Naive thymus-derived CD4-positive, alpha-beta T cell (primary cell): ENCODE measurements at places on chromosomes 5 and 9. TPM values are rescaled to one million over a fixed set of nuclear protein-coding genes. Genes with fewer than 3 reads are reported as not detected.

Gene RNF208
- total RNA-seq, result 0.85 TPM

Gene TPPP
- 0.08 TPM for total RNA-seq

Gene CACFD1
- total RNA-seq, result 3.1 TPM

Gene SH3TC2
- not detected for total RNA-seq

Gene CAMK4
- 357 TPM for total RNA-seq

Gene LCN2
- total RNA-seq, result not detected

Gene KIAA0825
- 1.5 TPM for total RNA-seq

Gene ATP6V0E1
- total RNA-seq, result 170 and 184 TPM in 2 replicates

Gene CRB2
- not detected for total RNA-seq

Gene FAT2
- total RNA-seq, result not detected

Gene AQP3
- total RNA-seq, result 114 TPM

Gene GFPT2
- not detected for total RNA-seq

Gene PCDHB6
- total RNA-seq, result not detected
